Fibroblast of lung (primary cell): ENCODE measurements at places on chromosomes 12 and 14.

- H3K27ac ChIP-seq = no peak overlapping the region
- H3K4me3 ChIP-seq = no peak overlapping the region
- DNase-seq = peak; percentile 4
Observed at GRCh38 chr12:88202500-88202899, 60.4 kb downstream of the TMTC3 start.

DNA sequence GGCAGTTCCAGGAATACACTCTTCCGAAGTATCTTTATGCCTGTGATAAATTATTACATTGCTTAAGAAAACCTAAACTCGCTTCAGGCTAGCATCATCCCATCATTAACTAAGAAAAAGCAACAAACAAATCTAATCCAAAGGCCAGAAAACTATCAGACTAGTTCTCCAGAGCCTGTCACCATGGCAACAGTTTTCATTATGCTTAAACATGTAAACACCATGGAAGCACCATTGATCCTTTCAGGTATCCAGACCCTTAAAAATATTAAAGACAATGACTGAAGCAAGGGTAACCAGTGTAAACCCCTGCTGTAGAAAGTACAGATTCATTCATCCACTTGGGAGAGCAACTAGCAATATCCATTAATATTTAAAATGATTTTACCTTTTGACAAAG lies 9.8 kb downstream of the DAD1 start:
- no peaks in the 10 kb centered on the region for H3K27me3 ChIP-seq
- no peak overlapping the region for H3K27ac ChIP-seq
- H3K4me3 ChIP-seq = no peak overlapping the region
- DNase-seq = no peak
- H3K36me3 ChIP-seq = peaks cover 2% of the 10 kb centered on the region
- no peaks in the 10 kb centered on the region for H3K4me1 ChIP-seq

DNA sequence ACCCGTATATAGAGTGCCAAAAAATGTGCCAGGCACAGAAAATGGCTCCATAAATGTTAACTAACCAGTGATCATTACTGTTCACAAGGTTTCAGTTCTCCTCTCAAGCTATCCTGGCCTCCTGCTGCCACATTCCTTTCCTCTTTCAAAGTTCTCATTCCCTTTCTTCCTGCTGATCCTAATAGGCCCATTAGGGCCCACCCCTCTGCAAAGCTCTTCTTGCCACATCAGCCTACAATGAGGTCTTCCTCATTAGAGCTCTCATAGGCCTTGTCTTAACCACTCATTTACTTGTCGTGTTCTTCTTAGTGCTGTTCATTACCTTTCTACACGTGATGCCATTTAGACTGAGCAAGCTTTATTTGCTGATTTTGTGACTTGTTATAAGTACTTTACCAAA lies 40.5 kb downstream of the RPS29 start:
- no peak overlapping the region for H3K4me3 ChIP-seq
- DNase-seq = no peak
- H3K27ac ChIP-seq = no peak overlapping the region
- H3K27me3 ChIP-seq = no peaks in the 10 kb centered on the region
- H3K36me3 ChIP-seq = no peaks in the 10 kb centered on the region
- no peaks in the 10 kb centered on the region for H3K4me1 ChIP-seq

- no peaks in the 10 kb centered on the region for H3K4me1 ChIP-seq
- peak; percentile 43 for DNase-seq
- H3K4me3 ChIP-seq = no peak overlapping the region
- H3K36me3 ChIP-seq = no peaks in the 10 kb centered on the region
Observed at GRCh38 chr12:48366131-48366530, 15.4 kb upstream of the ZNF641 start.

DNA sequence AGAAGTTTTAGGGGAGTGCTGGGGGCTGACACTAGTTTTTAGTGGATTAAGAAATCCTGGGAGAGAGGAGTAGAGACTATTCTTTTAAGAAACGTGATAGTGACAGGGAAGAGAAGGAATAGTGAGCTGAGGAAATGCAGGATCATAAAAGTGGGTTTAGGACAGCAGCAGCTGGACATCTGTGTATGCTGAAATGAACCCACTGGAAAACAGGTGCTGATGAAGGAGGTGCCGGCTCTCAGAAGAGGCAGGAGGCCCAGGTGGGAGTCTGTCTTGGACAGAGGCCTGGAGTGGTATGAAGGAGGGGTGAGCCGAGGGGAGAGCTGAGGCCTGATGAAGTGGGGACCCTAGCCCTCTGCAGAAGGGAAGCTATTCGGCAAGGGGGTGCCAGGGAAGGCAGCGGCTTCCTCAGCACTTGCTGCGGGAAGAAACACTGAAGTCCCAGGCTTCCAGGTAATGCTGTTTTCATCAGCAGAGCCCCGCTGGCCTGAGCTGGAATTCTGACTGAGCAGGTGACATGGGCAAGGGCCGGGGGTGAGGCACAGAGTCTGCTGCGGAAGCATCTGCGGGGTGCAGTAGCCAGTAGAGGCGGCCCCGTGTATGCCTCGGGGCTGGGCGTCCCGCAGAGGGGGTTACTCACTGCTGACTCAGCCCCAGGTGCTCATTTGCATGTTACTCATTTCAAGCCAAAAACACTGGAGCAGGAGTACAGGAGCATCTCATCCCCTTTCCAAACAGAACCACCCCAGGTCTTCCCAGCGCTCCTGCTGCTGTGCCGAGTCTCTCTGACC lies 89.7 kb downstream of the TMCC3 start:
- no peaks in the 10 kb centered on the region for H3K27me3 ChIP-seq
- H3K4me3 ChIP-seq = no peak overlapping the region
- DNase-seq = peak; percentile 49
- H3K27ac ChIP-seq = no peak overlapping the region

DNA sequence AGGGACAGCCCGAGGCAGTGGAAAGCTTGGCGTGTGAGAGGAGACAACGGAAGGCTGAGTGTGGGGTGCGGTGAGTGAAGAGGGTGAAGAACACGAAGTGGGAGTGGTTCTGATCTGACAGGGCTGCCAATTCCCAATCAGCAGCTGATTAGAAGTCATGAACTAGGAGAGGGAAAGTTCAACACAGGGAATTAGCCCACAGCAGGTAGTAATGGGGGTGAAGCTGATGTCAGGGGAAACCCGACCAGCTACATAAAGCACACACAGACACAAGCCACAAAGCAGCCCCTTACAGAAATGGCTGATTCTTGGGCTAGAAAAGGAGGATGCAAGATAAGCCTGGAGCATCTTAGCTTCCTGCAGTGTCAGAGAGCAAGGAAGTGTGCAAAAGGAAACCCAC lies 47.5 kb upstream of the TCL1A start:
- H3K4me1 ChIP-seq = no peaks in the 10 kb centered on the region
- H3K27me3 ChIP-seq = no peaks in the 10 kb centered on the region
- no peak overlapping the region for H3K27ac ChIP-seq
- H3K36me3 ChIP-seq = no peaks in the 10 kb centered on the region
- no peak overlapping the region for H3K4me3 ChIP-seq

DNA sequence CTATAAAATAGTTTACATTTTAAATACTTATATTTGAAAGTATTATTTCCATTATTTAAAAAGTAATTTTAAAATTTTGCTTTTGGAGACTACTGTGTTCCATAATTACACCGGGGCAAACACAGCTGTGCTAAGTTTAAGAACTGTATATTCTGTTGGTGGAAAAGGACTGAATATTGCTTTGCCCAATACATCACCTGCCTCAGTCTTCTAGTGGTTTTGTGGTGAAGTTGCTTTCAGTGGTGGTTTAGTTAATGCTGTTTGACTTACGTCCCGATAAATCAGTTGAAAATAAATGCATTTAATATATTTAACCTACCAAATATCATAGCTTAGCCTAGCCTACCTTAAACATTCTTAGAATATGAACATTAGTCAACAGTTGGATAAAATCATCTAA lies 23.4 kb downstream of the FBXO34 start:
- H3K36me3 ChIP-seq = peaks cover 3% of the 10 kb centered on the region
- no peaks in the 10 kb centered on the region for H3K4me1 ChIP-seq
- no peaks in the 10 kb centered on the region for H3K27me3 ChIP-seq

GRCh38 chr12:92879698-92880322 lies 49.3 kb downstream of the EEA1 start:
- H3K36me3 ChIP-seq = no peaks in the 10 kb centered on the region
- no peaks in the 10 kb centered on the region for H3K4me1 ChIP-seq
- no peak overlapping the region for H3K27ac ChIP-seq
- H3K4me3 ChIP-seq = no peak overlapping the region

- H3K27me3 ChIP-seq = no peaks in the 10 kb centered on the region
- H3K27ac ChIP-seq = no peak overlapping the region
- DNase-seq = peak; percentile 71
Observed at GRCh38 chr12:72282721-72283120, 10.6 kb downstream of the TRHDE start.

- DNase-seq = peak; percentile 9
- H3K27ac ChIP-seq = peak overlapping the region; percentile 91
- H3K36me3 ChIP-seq = no peaks in the 10 kb centered on the region
- H3K27me3 ChIP-seq = no peaks in the 10 kb centered on the region
- peak overlapping the region; percentile 94 for H3K4me3 ChIP-seq
Observed at GRCh38 chr14:35292770-35293561, 784 bp downstream of the PSMA6 start.

GRCh38 chr12:66944365-66944764 lies 265.5 kb upstream of the GRIP1 start:
- DNase-seq = no peak
- H3K4me1 ChIP-seq = no peaks in the 10 kb centered on the region
- H3K4me3 ChIP-seq = no peak overlapping the region
- no peaks in the 10 kb centered on the region for H3K36me3 ChIP-seq
- H3K27ac ChIP-seq = no peak overlapping the region

DNA sequence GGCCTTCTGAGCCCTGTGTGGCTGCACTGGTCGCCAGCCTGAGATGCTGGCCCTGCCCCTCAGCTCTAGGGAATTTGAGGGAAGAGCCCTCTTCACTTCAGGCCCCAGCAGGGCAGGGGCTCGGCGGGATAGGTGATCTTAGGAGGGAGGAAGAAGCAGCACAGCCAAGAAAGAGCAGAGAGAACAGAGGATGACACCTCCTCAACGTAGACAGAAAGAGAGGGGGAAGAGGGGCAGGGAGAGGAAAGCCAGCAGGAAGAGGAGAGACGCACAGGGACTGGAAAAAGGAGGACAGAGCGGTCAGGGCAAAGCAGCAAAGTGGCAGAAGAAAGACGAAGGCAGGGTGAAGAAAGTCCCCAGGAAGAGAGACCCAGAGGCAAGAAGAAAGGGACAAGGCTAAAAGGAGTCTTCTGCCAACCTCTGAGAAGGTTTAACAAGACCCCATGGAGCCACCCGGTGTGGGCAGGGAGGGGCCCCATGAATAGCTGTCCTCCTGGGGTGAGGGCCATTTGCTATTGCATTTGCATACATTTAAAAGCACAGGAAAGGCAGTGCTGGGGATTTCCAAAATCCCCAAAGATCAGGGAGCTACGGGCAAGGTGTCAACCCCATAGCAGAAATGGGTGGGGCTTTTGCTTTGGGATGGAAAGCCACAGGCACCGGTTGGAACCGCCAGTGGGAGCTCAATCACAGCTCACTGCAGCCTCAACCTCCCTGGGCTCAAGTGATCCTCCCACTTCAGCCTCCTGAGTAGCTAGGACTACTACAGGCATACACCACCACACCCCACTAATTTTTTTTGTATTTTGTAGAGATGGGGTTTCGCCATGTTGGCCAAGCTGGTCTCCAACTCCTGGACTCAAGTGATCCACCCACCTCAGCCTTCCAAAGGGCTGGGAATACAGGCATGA lies 22.7 kb downstream of the CMKLR1 start:
- no peak overlapping the region for H3K4me3 ChIP-seq
- DNase-seq = no peak
- no peaks in the 10 kb centered on the region for H3K4me1 ChIP-seq

DNA sequence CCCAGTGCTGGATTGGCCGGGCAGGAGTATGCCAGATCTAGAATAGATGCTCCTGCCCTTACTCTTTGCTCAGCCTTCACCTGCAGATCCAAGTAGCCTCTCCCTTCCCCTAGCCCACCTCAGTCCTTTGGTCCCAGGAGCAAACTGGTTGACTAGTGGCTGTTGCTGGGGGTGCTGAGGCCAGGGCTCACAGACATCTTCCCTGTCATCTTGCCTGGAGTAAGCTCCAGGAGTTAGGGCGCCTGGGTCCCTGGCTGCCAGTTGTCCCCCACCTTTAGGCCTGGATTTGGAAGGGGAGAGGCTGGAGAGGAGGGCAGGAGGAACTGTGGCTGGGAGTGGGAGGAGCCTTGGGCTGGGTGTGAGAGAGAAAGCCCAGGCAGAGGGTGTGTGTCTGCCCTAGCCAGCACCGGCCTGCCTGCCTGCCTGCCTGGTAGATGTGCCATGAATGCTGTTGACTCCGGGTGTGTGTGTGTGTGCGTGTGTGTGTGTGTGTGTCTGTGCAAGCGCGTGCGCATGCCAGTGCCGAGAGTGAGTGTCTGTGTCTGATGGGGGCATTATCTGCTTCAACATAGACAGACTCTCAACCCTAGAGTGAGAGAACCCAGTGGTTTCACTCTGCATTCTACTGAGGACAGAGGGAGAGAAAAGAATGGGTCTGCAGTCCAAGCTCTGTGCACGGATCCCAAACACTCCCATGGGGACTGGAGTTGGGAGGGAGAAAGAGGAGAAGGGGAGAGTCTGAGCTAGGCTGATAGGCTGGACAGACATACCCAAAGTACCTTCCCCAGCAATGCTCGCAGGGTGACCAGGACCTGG lies 845 bp upstream of the RARG start:
- H3K27ac ChIP-seq = no peak overlapping the region
- peaks cover 19% of the 10 kb centered on the region for H3K4me1 ChIP-seq
- DNase-seq = peak; percentile 49
- H3K27me3 ChIP-seq = peaks cover 8% of the 10 kb centered on the region
- peak overlapping the region; percentile 91 for H3K4me3 ChIP-seq
- H3K36me3 ChIP-seq = no peaks in the 10 kb centered on the region

- no peaks in the 10 kb centered on the region for H3K27me3 ChIP-seq
- no peak overlapping the region for H3K27ac ChIP-seq
- no peak overlapping the region for H3K4me3 ChIP-seq
- no peaks in the 10 kb centered on the region for H3K4me1 ChIP-seq
- DNase-seq = peak; percentile 72
Observed at GRCh38 chr14:24411443-24412389, 12.9 kb downstream of the NYNRIN start.

DNA sequence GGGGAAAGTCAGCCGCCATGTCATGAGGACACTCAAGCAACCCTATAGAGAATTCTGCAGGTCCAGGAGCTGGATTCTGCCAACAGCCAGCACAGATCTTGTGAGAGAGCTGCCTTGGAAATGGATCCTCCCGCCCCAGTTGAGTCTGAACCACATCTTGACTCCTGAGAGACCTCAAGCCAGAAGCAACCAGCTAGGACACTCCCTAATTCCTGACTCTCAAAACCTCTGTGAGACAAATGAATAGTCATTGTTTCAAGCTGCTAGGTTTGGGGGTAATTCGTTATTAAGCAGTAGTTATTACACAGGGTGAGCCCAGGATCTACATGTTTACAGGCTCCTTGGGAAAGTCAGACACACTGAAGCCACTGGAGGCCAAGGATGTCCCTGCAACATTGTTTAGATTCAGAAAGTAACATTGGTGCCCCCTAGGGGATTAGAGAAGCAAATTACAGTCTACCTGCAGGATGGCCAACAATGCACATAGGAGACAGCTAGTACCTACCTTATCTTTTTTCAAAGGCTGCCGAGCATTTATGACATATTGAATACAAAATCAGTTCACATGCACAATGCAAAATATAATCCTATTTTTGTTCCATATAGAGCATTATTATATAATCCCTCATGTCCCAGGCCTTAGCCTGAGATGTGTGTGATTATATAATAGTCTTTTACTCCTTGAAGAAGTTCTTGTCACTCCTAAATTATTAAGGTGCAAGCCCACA lies 57.9 kb upstream of the FICD start:
- no peak overlapping the region for H3K4me3 ChIP-seq
- no peaks in the 10 kb centered on the region for H3K36me3 ChIP-seq
- no peaks in the 10 kb centered on the region for H3K27me3 ChIP-seq
- peak; percentile 36 for DNase-seq
